Dermis microvascular lymphatic vessel endothelial cell (primary cell): ENCODE measurements at places on chromosomes 6 and 20. TPM values are rescaled to one million over a fixed set of nuclear protein-coding genes. Genes with fewer than 3 reads are reported as not detected.

DNA sequence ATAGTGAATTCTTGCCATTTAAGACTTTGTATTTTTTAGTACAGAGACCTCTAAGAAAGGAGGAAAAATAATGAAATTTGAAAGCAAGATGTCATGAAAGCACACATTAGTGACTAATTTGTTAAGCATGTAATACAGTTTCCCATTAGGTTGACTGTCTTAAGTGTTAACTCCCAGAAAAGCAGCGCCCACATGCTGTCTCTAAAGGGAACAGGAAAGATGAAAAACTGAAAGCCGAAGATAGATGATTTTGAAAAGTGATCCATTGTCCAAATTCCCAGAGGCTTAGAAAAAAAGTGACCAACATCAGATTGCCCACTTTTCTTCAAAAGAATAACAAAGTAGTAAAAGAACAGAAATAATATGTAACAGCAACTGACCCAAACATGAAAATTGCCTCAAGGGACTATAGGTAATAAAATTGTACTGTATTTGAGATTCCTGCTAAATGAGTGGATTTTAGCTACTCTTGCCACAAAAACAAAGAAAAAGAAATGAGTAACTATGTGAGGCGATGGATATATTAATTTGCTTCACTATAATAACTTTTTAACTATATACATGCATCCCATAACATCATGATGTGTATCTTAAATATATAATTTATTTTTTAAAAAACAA is 83.2 kb upstream of the OGFRL1 start:
- no peak for DNase-seq

DNA sequence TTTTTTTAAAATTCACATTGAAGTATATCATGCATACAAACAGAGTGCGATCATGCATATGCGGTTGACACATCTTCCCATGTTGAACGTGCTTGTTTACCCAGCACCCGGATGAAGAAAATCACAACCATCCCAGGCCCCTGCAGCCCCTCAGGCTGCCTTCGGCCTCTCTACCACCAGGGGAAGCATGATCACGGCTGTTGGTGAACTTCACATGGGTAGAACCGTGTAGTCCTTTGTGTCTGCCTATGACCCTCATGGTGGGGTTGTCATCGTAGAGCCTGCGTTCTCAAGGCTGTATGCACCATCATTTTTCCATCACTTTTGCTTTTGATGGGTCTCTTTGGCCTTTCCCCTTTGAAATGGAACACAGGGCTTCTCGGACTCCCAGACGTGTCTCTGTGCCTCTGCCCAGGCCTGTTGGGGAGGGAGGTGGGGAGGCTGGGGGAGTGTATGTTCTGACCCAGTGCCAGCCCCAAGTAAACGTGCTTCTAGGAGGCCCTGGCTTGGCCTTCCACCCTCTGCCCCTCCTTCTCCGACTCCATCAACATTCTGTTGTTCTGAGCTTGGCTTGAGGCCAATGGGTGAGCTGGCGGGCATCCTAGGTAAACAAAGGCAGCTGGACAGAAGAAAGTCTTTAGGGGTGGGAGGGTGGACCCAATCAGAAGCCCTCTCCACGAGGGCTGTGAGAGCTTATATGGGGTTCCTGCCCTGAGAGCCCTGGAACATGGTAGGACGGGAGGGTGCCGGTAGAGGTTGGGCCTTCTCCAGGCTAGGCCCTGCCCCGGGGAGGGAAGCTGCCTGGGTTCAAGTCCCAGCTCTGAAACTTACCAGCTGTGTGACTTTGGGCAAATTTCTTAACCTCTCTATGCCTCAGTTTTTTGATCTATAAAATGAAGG is 39.7 kb downstream of the TGM2 start:
- DNase-seq, result peak; percentile 95

DNA sequence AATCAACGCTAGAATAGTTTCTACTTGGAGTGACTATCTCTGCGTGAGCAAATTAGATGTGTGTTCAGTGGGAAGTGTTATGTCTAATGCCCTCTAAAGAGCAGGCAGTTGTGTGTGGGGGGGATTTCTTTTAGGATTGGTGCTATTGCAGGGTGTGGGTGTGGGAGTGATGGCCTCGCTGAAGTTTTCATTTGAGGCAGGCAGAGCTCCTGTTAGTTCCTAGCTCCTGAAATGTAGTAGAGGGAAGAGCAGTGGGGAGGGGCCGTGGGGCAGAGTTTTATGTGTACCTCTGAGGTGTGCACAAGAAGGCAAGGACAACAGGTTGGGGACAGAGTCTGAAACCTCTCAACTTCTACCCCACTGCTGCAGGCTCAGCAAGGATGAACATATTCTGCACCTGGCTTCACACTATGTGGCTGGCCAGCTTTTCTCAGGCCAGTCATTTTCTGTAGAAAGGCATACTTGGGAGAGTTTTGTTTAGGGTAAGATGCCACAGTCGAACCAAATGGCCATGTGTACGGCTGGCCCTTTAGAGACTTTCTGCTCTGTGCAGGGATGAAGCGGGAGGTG is 229.2 kb upstream of the SUPT3H start:
- no peak for DNase-seq

DNA sequence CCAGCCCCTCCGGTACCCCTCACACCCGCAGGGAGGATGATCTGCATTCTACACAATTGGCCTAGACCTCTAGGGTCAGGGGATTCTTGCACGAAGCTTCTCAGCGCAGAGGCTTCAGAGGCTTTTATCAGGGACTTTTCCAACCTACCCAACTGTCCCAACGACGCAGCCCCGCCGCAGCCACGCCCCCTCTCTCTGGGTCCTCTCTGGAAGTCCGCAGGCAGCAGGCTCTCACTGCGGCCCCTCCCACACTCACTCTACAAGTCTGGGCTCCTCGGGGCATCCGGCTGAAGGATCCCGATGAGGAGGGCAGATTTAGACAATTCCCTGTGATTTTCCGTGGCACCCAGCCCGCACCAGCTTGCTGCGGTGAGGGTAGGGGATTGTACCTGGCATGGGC is 227.7 kb upstream of the RNF24 start:
- no peak for DNase-seq

The BIRC7 gene
- total RNA-seq, result not detected in 2 replicates
